Caki2 (cell line): ENCODE measurements at places on chromosomes 3 and 15.

DNA sequence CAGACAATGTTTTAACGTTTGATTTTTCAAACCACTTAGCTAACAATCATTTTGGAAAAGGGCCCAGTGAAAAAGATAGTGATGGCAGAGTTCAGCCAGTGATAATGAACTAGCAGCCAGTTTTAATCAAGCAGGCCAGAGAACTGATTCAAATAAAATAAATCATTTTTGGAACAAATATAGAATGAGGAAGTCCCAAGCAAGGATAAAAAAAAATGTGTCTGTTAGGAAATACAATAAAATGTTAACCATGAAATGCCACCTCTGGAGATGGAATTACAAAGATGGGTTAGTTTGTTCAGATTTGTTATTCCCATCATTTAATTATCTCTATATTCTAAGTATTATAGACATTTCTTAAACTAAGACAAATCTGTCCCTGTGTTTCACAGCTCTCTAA lies 1.1 kb downstream of the HERC1 start:
- DNase-seq, result no peak

- DNase-seq, result peak; percentile 30
These were observed 24.6 kb upstream of the RSL24D1 start for GRCh38 chr15:55221090-55222011.

DNA sequence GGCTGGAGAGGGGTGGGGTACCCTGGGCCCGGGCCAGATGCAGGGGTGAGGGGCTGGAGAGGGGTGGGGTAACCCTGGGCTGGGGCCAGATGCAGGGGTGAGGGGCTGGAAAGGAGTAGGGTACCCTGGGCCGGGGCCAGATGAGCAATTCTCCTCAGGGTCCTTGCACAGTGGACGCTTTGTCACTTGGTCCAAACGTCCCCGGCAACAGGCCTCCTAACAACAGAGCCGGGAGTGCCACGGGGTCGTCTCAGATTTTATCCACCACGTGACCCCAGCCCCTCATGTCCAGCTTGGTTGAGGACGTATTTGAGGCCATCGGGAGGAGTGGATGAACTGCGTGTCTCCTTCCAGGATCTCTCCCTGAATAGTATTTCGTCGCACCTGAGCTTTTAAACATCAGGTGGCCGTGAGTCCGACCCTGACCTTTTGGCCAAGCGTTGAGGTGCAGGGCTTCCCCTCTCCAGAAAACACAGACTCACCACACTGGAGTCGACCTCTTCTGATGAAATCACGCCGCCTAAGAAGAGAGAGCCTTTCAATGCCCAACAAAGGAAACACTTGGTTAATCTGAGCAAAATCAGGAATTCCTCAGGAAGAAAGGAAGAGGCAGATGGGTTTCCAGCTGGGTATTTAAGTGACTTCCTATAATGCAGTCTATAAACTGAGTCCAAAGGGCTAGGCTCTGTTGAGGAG lies 12.8 kb upstream of the LRRC15 start:
- no peak for DNase-seq

GRCh38 chr3:43906849-43907507 lies 216.2 kb downstream of the ABHD5 start:
- DNase-seq, result no peak

GRCh38 chr3:9732740-9733115 lies 1.2 kb downstream of the BRPF1 start:
- no peak for DNase-seq

- no peak for DNase-seq
These were observed 46.0 kb downstream of the MFSD1 start for GRCh38 chr3:158847885-158848284.

DNA sequence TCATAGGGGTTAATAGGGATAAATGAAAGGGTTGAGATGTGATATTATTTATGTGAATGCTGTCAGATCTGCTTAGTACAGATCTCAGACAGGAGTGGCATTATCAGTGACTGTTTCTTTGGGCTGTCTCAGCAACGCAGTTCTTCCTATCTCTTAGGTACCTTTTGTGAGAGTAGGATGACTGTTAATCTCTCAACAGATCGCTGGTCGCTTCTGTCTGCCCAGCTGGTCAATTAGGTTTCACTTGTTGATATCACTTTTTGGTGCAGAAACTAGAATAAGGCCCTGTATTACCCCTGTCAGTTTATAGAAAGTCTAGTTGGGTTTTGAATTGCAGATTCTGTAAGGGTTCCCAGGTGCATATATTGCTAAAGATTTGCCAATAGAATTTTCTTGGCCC lies 16.5 kb downstream of the DIS3L start:
- DNase-seq, result no peak

DNA sequence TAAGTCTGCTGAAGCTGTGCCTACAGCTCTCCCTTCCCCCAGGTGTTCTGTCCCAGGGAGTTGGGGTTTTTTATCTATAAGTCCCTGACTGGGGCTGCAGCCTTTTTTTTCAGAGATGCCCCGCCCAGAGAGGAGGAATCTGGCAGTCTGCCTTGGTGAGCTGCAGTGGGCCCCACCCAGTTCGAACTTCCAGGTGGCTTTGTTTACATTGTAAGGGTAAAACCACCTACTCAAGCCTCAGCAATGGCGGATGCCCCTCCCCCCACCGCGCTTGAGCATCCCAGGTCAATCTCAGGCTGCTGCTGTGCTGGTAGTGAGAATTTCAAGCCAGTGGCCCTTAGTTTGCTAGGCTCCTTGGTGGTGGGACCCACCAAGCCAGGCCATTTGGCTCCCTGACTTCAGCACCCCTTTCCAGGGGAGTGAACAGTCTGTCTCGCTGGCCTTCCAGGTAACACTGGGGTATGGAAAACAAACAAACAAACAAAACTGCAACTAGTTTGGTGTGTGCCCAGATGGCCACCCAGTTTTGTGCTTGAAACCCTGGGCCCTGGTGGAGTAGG lies 189.4 kb downstream of the MFSD1 start:
- no peak for DNase-seq

GRCh38 chr3:84292128-84292527 lies 666.7 kb upstream of the CADM2 start:
- DNase-seq, result no peak

DNA sequence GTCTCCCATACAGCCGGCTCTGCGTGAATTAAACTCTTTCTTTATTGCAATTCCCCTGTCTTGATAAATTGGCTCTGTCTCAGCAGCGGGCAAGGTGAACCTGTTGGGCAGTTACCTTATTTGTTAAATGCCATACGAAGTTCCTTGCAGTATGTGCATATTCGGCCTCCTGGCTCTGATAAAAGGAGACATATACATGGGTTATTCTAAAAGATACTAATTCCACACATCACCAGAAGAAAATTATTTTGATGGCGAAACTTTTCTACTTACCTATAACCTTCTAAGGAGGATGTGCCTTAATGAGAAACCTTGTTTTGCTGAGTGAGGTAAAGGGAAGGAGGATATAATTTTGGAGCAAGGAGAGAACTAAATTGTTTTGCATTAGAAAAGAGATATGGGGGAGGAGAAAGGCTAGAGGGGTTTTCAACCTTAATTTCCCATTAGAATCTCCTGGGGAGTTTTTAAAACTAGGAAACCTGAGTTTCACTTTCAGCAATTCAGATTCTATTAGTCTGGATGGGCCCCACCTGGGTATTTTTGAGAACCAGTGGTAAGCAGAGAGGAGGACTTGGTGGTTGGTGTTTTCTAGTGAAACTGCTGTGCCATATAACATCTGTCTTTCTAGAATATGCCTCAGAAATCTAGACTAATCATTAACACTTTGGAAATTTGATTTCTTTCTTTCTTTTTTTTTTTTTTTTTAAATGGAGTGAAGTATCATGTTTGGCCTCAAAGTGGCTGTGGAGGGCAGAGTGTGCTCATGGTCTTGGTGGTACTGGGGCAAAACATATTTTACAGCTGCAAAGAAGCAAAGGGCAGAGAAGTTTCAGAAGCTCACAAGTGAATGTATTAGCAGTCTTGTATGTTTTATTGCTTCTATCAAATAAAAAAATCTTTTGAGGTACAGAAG lies 23.0 kb downstream of the NANOGP8 start:
- no peak for DNase-seq

DNA sequence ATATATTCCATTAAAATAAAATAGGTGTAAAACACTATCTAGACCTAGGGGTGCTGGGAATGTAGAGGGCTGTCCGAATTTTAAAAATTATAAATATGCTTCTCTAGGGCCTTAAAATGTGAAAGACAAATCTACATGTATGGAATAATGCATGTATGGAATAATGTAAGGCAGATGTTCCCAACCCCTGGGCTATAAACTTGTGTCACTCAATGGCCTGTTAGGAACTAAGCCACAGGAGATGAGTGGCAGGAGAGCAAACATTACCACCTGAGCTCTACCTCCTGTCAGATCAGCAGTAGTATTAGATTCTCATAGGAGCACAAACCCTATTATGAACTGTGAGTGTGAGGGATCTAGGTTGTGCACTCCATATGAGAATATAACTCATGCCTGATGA lies 482.6 kb upstream of the TGFBR2 start:
- DNase-seq, result no peak

GRCh38 chr3:146503461-146504202 lies 34.3 kb upstream of the PLSCR2 start:
- peak; percentile 75 for DNase-seq

DNA sequence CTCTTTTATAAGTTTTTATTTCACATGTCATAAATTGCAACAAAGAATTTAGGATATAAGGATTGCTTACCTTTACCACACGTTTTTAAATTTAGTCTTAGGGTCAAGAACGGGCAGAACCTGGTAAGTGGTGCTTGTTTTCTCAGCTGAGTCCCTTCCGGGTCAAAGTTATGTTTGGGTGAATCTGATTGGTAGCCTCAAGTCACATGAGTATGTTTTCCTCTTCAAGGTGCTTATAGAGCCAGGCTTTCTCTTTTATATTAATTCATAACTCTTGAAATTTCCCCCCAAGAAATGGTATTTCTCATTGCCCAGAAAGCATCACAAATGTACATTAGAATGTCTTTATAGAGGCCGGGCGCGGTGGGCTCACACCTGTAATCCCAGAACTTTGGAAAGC lies 415.7 kb upstream of the ROBO2 start:
- DNase-seq, result no peak

GRCh38 chr3:131535131-131535530 lies 32.4 kb upstream of the MRPL3 start:
- DNase-seq, result no peak

DNA sequence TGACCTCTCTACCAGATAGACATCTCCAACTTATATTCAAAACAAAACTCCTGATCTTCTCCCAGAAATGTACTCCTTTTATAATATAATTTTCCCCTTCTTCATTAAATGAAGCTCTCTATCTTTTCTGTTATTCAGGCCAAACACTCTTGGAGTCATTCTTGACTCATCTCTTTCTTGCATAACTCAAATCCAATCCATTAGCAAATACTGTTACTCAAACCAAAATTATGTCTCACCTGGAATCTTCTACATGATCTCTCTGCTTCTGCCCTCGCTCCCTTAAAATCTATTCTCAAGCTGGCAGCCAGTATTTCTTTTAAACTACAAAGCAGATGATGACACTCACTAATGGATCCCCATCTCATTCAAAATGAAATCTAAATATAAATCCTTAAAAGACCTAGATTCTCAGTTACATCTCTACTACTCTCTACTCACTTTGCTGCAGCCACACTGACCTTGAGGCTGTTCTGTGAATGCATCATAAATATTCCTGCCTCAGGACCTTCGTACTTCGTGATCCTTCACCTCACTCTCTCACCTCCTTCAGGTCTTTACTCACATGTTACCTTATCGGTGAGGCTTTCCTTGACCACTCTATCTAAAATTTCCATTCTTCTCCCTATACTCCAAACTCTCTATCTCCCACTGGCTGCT lies 160.9 kb downstream of the TBC1D5 start:
- no peak for DNase-seq

DNA sequence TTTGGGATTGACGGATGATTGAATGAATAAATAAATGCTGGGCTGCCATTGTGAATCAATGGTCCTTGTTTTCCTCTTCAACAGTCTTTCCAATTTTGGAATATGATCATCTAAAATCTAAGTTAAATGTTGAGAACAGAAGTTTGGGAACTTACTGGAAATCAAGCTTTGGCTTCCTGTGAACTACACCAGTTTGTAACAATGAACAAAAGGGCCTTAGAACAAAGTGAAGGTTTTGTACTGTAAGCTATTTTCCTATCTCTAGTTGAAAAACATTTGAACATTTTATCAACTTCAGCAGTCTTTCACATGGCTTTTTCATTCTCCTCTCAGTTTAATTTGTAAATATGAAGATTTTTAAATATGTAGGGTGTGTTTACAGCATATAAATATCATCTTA lies 66.3 kb downstream of the RUBCN start:
- DNase-seq, result no peak

DNA sequence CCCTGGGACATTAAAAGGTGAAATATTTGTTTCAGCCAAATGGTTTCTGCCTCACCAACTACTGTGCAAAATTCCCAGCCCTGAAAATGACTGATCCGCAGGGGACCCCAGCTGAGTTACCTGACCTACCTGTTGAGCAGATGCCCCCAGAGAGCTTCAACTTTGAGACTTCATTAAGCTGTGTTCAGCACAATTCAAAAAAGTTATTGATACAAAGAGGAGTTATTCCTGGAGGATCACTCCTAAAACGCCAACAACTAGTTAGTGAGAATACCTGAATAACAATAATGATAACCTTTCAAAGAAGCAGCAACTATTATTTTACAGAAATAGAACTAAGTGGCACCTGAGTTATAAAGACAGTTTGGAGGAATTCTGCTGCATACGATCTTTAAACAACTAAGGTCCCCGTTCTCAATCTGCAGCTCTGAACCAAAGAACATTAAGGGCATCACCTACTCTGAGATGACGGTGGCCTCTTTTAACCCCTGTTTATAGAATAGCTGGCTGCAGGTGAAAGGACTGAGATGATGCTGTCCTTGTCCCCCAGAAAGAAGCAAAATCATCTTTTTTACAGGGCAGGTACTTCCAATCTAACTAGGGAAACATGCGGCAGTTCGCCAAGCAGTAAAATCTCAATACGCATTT lies 659 bp downstream of the GADL1 start:
- DNase-seq, result no peak

DNA sequence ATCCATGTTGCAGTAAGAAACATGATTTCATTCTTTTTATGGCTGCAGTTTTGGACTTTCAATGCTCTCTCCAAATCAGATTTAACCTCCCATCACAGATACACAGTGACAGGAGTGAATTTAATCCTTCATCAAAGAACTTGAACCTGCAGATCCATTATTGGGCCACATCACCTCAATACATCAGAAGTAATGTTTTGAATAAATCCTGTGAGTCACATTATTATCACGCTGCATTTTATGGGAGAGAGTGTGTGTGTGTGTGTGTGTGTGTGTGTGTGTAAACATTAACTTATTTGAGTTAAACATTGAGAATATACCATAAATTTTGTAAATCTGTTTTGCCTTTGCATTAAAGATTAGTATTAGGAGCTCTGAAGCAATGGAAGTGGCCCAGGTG lies 316.7 kb downstream of the FOXP1 start:
- peak; percentile 19 for DNase-seq

GRCh38 chr15:43775411-43775965 lies 1.3 kb downstream of the ELL3 start:
- peak; percentile 61 for DNase-seq
